ENCODE measurements at places on chromosomes 4 and X.
A peak's percentile ranks its signal among the peaks of the same experiment; 100 is the strongest.

DNA sequence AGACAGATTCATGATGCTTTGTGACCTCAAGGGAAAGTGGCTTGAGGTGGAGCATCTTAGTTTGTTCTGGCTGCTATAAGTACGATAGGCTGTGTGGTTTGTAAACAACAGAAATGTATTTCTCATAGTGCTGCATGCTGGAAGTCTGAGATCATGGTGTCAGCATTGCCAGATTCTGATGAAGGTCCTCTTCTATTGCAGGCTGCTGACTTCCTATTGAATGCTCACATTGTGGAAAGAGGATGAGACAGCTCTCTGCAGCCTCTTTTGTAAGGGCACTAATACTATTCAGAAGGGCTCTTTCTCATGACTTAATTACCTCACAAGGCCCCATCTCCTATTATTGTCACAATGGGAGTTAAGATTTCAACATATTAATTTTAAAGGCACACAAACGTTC lies 1674.0 kb upstream of the PCDH7 start:
- DNase-seq = no peak

GRCh38 chr4:7762376-7763030 lies 177.2 kb downstream of the AFAP1 start:
- no peak for DNase-seq

DNA sequence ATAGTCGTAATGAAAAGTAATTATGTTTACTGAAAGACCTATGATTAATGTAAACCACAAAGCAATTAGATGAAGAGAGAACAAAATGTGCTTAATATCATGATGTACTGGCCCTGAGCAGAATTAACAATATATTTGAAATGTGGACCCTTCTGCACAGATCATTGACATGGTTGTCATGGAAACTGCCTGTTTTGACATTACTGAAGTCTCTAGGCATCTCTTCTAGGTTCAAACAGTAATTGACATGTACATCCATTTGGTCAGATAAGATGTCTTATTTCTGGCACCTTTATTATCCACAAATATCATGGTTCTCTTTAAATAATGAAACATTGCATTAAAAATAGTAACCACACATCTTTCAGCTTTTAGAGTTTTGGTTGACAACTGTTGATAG lies 251.7 kb upstream of the GNPDA2 start:
- no peak for DNase-seq

DNA sequence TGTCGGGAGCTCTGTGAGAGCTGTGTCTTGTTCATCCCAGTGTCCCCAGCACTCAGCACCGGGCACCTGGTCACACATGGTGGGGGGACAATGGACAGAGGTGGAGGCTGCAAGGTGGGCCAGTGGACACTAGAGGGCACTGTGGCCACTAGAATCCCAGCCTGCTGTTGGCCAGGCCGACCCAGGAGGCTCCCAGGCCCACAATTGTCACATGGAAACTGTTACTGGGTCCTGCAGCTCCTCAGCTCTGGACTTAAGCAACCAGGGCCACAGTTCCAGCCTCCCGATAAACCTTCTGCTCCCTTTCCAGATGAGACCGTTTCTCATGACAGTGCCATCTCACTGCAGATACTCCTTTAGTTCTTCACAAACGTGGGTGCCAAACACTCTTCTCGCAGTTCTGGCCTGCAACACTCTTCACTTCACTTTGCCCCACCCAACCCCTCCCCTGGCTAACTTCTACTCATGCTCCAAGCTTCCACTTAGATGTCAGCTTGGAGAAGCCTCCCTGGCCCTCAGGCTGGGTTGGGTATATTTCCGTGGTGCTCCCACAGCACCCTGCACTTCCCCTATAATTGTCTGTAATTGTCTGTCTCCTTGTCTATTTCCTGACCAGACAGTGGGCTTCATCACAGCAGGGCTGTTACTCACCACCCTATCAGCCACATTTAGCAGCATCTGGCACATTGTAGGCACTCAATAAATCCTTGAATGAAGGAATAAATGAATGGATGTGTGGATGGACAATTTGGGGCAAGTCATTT lies 3.5 kb upstream of the IQSEC2 start:
- peak; percentile 58 for DNase-seq

- no peak for DNase-seq
These were observed 6.1 kb upstream of the USP11 start for GRCh38 chrX:47226531-47227333.

GRCh38 chr4:34628471-34628870 lies 1615.8 kb downstream of the ARAP2 start:
- DNase-seq = no peak

- no peak for DNase-seq
These were observed 86.3 kb downstream of the SMARCA5 start for GRCh38 chr4:143599827-143600226.

DNA sequence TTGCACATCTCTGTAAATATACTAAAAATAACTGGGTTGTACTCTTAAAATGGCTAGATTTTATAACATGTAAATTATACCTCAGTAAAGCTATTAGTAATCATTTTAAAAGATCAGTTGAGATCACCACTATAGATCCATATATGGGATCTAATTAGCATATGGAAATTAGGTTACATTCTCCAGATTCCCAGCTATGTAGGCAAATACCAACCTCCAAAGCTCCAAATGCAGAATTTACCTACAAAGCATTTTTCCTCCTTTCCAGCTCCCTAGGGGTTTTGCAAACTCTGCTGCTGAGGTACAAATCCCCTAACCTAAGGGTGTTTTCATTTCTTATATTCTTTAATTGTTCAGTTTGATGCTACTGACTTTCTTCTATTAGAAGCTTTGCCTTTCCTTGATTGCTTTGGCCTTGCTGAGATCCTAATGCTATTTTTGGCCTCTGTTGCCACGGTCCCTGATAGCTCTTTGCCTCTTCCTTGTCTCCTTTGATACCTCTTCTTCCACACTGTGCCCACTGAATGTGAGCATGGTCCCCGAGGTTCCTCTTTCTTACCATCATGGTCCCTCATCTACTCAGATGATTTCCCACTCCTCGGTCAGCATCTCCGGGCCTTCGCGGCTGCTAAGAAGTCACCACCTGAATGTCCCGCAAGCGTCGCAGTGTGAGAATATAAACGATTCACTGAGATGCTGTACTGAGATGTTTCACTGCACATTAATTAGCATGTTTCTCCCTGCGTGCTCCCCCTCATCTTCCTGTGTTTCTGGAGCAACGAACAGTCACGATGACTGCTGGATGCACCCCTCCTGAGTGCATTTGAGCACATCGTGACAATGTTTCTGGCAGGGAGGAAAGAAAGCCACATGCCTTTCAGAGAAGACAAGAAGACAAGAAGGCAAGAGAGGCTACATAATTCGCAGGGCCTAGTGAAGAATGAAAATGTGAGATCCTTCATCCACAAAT lies 23.8 kb downstream of the ENPP6 start:
- no peak for DNase-seq

DNA sequence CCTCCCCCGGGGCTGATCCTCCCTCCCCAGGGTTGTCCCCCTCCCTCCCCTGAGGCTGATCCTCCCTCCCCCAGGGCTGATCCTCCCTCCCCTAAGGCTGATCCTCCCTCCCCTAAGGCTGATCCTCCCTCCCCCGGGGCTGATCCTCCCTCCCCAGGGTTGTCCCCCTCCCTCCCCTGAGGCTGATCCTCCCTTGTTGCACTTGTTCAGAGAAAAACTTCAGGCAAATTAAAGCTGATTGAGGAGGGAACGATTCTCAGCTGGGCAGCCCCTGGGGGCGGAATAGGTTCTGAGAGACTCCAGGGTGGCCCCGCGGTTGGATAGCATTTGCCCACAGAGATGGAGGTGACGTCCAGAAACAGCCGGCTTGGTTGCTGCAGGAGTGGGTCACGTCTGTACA lies 110.7 kb upstream of the ADRA2C start:
- no peak for DNase-seq

GRCh38 chrX:15382813-15383212 lies 1.4 kb downstream of the VEGFD start:
- no peak for DNase-seq

DNA sequence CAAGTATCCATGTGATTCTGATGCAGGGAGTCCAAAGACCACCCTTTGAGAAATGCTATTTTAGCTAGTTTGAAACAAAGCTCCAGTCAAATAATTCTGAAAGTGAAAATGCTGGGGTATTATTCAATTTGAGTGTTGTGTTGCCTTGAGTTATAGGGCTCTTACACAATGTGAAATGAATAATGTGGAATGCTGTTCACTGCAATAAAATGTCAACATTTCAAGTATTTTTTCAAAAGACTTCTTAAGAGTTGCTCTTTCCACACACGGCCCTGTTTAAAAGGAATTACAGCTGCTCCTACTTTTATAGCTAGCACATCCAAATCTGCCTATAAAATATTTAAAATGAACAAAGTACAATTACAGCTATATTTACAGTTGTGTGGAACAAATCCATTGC lies 27.5 kb upstream of the PLS3 start:
- DNase-seq = no peak

- DNase-seq = no peak
These were observed 87.2 kb downstream of the IL13RA2 start for GRCh38 chrX:114930227-114930626.

DNA sequence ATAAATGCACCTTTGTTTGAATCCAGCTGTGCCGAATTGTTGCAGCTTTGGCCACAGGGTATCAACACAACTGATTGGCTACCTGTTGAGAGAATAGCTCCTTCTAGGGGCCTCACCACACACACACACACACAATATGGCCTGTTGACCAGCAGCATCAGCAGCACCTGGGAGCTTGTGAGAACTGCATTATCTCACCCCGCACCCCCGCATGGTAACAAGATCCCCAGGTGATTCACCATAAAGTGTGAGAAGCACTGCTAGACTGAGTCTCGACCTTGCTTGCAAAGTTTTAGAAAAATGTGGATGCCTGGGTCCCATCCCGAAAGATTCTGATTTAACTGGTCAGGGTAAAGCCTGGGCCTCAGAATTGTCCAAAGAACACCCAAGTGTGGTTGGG lies 176.9 kb upstream of the PRPS2 start:
- no peak for DNase-seq

DNA sequence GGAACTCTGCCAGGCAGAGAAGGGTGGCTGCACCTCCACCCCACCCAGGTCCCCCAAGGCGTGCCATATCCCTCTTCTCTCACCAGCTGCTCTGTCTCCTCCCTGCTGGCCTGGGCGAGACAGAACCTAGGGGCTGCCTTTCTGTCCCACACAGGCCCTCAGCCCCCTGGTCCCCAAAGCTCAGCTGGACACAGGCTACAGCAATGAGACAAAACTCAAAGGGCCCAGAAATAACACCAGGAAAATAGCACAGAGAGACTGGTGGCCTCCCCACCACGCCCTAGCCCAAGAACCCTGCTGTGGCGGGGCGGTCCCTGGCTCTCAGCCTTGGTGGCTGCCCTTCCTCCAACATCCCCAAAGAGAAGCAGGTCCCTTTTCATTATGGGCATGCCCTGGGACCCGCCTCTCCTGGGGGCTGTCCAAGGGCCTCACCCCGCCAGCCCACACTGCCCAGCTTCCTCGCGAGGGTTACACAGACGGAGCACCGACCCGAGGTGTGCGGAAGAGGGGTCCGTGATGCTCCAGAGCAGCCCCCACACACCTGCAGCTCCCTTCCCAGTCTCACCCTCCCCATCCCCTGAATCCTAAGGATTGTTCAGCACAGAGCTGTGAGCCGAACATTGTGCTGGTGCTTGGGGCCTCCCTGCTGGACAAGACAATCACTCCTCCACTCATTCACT lies 67.7 kb upstream of the HMX1 start:
- no peak for DNase-seq

GRCh38 chr4:43782391-43782790 lies 666.2 kb downstream of the KCTD8 start:
- DNase-seq = no peak

- no peak for DNase-seq
These were observed 55.3 kb downstream of the SOD3 start for GRCh38 chr4:24850674-24851073.

- no peak for DNase-seq
These were observed 205.7 kb downstream of the SOX3 start for GRCh38 chrX:140298960-140299825.

GRCh38 chrX:46770817-46771163 lies 11.9 kb upstream of the SLC9A7 start:
- no peak for DNase-seq

- DNase-seq = no peak
These were observed 167.3 kb downstream of the MID1IP1 start for GRCh38 chrX:38968344-38969216.

- no peak for DNase-seq
These were observed 57.2 kb downstream of the USP38 start for GRCh38 chr4:143241892-143242291.

GRCh38 chr4:24568425-24568824 lies 15.9 kb downstream of the DHX15 start:
- no peak for DNase-seq

GRCh38 chr4:109912706-109913595 lies at the start of gene EGF:
Gene EGF, plus strand, starts transcription at chr4:109912883. Its CDS starts 453 bp downstream, at chr4:109913336.
- no peak for DNase-seq

- DNase-seq = peak; percentile 30
These were observed 207.2 kb downstream of the NLGN4X start for GRCh38 chrX:6021316-6022091.

- DNase-seq = no peak
These were observed 30.4 kb upstream of the PAGE1 start for GRCh38 chrX:49725923-49726904.

DNA sequence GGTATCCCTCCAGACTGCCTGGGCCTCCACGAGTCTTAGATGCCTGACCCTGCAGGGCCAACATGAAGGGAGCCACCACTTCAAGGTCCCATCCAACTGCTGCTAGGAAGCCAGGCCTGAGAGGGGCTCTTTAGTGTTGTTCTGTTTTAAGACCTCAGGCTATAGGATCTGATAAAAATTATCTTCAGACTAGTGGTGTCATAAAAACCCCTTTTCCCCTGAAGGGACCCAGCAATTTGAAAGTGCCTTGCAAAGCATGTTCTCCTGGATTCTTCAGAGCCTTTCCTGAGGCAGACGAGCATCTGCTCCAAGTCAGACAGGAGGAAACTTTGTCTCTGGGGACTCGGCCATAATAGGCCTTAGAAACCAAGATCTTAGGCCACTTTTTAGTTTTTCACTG lies 26.9 kb downstream of the TSPAN5 start:
- no peak for DNase-seq

DNA sequence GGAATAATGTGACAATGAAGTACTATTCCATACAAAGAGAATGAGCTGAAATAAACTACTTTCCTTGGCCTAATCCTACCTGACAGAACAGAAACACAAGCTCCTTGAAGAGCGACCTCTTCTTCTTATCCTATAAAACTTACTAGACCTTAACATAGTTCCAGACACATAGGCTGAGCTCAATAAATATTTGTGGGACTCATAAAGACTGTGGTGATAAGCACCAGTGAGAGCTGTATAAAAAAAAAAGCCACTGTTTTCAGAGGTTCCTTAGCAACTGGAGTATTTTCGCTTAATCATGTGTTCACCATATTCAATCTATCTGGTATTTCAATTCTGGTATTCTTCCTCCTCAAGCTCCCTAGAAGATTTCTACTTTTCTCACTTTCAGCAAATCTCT lies 1129.6 kb downstream of the STPG2 start:
- DNase-seq = no peak

- DNase-seq = no peak
These were observed 21.2 kb downstream of the FGFBP1 start for GRCh38 chr4:15917297-15917696.

- no peak for DNase-seq
These were observed 67.6 kb upstream of the FREM3 start for GRCh38 chr4:143768007-143768591.

Measured in memory B cell (primary cell).